NCI-H2107 (cell line): ENCODE measurements at places on chromosomes 11 and 22.

DNA sequence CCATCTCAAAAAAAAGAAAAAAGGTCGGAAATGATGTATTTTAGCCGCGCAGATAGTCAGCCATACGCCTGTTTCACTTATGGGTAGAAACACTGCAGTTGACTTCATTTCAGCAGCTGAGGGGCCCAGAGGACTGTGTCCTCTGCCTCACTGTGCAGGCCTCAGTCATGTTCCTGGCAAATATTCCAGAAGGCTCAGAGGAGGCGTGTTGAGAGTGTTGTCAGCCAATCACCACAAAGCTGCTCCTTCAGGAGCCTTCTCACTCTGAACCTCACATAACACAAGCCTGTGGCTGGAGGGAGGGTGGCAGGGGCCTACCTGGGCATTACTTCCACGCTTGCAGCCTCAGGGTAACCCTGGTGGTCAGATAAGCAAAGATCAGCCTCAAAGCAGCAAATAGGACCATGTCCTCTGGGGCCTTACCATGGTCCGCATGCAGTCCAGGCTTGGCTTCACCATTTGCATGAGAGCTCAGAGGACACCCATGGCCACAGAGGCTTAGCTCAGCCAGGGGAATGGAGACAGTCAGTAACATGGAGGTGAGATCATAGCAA is 17.3 kb upstream of the TREH start:
- DNase-seq, result no peak

GRCh38 chr22:28935713-28936112 is 52.3 kb downstream of the ZNRF3 start:
- no peak for DNase-seq

DNA sequence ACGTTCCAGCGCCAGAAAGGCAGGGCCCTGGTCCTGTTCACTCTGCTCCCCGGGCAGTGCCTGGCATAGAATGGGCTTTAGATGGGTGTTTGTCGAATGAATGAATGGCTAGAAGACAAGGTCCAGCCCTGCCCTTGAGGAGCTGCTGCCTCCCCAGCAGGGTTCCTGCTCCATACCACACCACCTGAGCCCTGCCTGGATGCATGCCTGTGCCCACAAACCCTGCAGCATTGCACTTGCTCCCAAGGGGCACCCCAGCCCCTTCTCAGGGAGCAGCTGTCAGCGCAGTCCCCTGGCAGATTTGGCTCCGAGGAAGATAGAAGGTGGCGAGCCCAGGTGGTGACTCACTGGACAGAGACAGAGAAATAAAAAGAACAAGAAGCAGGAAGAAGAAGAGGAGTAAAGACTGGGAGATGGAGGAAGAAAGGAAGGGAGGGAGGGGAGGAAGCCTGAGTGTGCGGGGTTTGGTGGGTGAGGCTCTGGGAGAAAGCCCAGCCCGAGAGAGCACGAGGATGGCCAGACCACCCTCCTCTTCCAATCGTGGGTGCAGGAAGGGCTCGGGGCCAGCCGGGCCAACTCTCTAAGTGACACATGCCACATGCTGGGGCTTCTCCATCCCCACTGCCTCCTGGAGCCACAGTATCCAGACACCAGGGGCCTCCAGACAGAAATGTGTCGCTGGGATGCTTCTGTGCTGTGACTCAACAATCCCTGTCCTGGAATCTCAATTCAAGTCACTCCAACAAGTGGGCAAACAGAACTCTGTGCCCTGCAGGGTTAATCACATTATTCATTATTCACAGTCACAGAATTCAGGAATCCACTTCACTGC is 1474.3 kb downstream of the BRD1 start:
- no peak for DNase-seq

GRCh38 chr11:96197801-96198701 is 144.9 kb downstream of the MAML2 start:
- no peak for DNase-seq

DNA sequence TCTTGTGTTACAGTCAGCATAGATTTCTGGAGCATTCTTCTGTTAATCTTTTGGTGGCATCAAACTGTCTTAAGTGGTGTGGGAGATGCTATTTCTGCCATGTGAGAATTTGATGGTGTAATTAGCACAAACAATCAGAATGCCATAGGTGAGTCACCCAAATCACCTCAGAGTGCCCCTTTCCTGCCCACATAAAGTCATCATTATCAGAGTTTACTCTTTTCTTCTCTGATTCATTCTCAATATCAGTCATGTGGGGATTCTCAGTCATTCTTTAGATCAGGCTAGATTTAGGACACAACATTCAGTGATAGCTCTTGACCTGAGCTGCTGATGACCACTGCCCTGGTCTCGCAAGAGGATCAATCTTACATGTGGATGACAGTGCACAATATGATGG is 23.7 kb upstream of the MS4A6A start:
- DNase-seq, result no peak

DNA sequence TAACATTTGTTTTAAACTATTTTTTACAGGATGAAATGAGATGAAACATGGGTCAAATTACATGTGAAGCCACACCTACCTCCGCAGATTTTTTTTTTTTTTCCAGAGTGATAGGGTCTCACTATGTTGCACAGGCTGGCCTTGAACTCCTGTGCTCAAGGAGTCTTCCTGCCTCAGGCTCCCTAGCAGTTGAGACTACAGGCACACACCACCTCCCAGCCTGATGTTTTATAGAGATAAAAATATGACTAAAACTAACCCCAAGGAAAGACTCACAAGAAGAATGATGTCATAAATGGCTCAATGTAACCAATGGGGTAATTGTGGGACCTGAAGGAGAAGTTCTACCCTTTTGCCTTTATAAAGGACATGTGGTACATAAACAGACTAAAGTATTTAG is 52.3 kb upstream of the SOX6 start:
- DNase-seq, result no peak

DNA sequence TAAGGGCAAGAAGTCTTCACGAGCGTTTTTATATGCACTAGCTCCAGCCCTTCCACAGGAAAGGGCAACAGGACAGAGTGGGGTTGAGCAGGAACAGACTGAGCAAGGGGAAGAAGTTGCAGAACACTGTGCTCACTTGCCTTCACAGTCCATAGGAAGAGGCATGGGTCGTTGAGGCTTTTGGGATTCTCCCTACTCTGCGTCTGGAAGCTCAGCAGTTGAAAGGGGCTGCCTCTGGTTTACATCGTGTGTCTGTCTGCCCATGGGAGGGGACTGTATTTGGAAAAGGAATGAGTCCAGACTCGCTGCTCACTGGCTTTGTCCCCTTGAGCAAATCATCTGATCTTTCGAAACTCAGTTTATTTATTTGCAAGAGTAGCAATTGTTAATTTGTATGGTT is 1.1 kb upstream of the PDGFD start:
- DNase-seq, result no peak

GRCh38 chr11:104058680-104059079 is 22.2 kb downstream of the DDI1 start:
- DNase-seq, result no peak

DNA sequence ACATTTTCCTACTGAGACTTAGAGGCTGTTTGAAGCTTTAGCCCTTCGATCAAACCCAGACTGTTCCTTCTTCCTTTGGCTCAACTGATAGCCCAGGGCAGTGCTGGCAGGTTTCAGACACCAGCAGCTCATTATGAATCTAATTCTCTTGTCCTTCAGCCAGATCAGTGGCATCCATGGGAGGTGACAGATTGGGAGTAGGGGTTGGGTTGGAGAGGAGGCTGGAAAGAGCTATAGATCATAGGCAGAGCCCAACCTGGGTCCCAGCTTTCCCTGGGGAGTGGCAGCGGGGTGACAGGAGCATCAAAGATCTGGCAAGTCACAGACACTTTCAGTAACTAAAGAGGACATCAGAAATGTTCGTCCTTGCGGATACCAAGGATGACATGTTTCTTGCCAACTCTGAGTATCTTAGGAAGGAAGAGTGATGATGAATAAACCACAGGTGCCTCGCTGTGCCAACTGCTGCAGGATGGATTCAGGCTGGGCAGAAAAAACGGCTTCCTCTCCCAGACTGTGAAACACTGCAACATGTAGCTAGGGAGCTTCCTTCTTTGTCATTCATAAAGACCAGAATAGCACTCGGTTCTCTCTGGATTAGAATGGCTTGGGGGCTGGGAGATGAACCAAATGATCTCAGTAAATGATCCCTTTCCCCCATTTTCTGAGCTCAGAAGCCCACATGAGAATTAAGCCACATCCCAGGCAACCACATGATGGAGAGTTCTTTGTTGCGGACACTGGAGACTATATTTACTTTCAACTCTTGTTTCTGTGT is 19.1 kb downstream of the ABCC8 start:
- no peak for DNase-seq

DNA sequence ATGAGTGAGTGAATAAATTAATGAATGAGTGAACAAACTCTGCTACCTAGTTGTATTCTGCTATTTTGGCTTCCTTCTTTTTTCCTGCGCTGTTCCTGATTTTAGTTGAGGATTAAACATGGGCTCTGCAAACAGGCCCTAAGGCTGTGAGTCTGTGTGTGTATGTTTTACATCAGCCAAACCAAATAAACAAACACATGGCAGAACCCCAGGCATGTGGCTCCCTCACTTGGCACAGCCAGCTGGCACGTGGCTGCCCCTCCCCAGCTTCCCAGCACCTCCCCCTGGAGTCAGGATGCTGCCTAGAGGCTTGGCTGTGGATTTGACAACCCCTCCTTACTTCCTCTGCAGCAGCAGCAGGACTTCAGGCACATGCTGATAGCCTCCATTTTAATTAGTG is 593.2 kb downstream of the INSC start:
- DNase-seq, result peak; percentile 44

- no peak for DNase-seq
Measured at GRCh38 chr11:94518300-94518699, 6.0 kb downstream of the C11orf97 start.

DNA sequence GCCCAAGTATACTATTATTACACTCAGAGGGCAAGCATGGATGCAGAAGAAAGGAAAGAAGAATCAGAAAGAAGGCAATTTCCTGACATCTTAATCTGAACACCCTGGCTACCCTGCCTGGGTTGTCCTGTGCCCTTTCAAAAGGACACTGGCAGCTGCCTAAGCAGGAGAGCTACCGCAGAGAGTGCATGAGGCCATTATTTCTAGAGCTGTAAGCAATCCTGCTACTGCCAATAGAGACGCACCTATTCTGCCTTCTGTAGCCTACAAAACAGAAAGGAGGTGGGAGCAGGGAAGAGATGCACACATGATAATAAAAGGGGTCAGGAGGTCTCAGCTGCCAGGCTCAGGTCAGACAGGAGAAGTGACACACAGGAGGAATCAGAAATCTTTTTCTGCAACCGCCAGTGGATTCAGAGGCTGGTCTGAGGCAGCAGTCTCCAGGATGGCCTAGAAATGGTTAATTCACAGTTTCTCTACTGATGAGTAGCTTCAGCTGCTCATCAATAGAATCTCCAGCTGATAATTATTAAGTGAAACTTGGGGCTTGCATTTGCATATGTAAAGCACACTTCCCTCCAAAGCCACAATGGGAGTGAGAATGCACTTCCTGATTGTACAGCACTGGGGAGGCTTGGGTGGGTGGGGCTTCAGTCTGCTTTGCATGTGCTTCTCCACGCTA is 253.9 kb downstream of the LARGE1 start:
- no peak for DNase-seq

DNA sequence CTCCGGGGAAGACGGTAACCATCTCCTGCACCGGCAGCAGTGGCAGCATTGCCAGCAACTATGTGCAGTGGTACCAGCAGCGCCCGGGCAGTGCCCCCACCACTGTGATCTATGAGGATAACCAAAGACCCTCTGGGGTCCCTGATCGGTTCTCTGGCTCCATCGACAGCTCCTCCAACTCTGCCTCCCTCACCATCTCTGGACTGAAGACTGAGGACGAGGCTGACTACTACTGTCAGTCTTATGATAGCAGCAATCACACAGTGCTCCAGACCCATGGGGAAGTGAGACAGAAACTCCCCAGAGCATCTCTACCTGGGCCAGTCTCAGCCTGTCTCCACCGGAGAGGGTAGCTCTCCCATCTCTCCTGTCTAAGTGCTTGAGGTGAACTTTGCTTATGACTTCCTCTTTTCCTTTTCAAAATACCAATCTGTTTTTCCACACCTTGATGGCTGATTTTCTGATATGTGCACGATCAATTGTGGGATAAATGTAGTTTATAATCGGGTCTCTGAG is 48.5 kb upstream of the VPREB1 start:
- DNase-seq, result no peak

GRCh38 chr11:14323118-14323676 is 35.8 kb downstream of the RRAS2 start:
- no peak for DNase-seq

- no peak for DNase-seq
Measured at GRCh38 chr11:97751952-97752351, 1268.8 kb upstream of the CNTN5 start.

DNA sequence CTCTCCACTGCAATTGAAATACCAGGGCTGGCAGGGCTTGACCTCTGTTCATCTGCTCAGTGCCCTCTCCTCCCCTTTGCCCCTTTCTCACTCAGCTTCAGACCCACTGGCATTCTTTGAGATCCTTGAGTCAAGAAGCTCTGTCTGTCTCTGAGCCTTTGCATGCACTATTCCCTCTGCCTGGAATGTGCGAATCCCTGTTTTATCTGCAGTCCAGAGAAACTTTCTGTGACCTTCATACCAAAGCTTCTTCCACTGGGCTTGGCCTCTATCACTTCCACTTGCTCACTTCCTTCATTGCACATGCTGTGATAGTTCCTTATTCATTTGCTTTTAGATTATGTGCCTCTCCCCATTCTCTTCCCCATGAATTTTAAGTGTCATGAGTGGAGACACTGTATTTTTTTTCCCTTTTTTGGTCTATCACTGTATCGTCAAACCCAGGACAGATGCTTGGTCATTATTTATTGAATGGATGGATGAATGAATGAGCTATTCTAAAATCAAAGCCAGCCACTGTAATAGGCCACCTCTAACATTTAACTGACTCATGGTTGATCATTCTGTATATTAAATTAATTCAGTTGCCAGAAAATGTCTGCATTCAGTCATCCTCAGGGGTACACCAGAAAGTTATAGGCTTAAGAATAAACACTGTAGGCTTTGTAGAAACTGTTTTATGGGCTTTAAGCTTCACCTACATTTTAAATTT is 88.7 kb upstream of the TIMP3 start:
- DNase-seq, result no peak

DNA sequence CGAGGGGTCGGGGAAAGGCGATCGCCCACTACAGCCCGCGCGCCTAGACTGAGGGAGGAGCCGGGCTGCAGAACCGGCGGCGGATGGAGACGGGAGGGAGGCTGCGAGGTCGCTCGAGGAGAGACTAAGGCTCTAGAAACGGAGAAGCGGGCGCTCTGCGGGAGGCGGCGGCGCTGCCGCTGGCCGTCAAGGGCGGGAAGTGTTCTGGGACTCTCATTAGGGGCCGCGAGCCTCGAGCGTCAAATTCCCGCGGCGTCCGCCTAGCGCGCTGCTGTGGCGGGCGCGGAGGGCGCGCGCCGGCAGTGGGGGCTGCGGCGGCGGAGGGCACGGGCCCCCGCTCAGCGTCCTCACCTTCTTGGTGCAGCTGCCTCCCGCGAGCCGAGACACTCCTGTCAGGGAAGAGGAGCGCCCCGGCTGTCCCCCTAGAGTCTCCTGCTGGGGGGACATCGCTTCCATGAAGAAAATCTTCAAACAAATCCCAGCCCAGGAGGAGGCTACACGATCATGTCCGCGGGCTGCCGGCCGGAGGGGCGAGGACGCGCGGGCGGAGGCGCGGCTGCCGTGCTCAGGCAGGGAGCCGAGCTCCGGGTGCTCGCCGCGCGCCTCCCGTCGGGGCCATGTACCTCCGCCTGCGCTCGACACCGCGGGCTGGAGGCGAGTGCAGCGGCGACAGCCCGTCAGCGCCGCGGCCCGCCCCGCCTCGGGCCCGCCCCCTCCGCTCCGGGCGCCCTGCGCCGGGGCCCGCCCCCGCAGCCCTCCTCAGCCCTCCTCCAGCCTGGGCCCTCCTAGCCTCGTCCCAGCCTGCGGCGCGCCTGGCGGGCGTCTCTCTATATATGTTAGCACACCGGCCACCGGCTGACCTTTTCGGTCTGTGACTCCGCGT is at the start of gene ARHGAP20:
TSS of gene ARHGAP20 (minus strand) at position 662 of the 883 bp plus-strand sequence. CDS start at position 456, 206 bp downstream.
- peak; percentile 13 for DNase-seq

- no peak for DNase-seq
Measured at GRCh38 chr11:120054753-120055045, 83.2 kb downstream of the TRIM29 start.
